M059J (cell line): ENCODE measurements at places on chromosomes 12 and 14. TPM values are rescaled to one million over a fixed set of nuclear protein-coding genes. Genes with fewer than 3 reads are reported as not detected.

HCAR1 gene
- total RNA-seq, result not detected in 2 replicates

SLCO1A2 gene
- 0.49 and 1.1 TPM in 2 replicates for total RNA-seq

MYH7 gene
- total RNA-seq, result not detected in 2 replicates

PMEL gene
- 0.54 and 0.69 TPM in 2 replicates for total RNA-seq

VSIG10 gene
- total RNA-seq, result 17.6 and 20.9 TPM in 2 replicates

SAMD15 gene
- total RNA-seq, result 0.59 and 1.4 TPM in 2 replicates

MUCL1 gene
- not detected in 2 replicates for total RNA-seq

PYGL gene
- 44.9 and 75.8 TPM in 2 replicates for total RNA-seq

KCNC2 gene
- not detected in 2 replicates for total RNA-seq

IL26 gene
- total RNA-seq, result not detected in 2 replicates

LIMA1 gene
- 199 and 240 TPM in 2 replicates for total RNA-seq

RIMKLB gene
- total RNA-seq, result 4.0 and 9.2 TPM in 2 replicates

CSRNP2 gene
- total RNA-seq, result 12.6 and 16.8 TPM in 2 replicates

MGST1 gene
- 59.1 and 70.4 TPM in 2 replicates for total RNA-seq

HELB gene
- total RNA-seq, result 1.2 and 2.0 TPM in 2 replicates

SERPINA10 gene
- not detected in 2 replicates for total RNA-seq

ZBTB39 gene
- total RNA-seq, result 3.3 TPM in 2 replicates

SDSL gene
- 4.2 and 6.7 TPM in 2 replicates for total RNA-seq

WSB2 gene
- total RNA-seq, result 116 and 133 TPM in 2 replicates

RFX4 gene
- total RNA-seq, result not detected in 2 replicates

TAS2R50 gene
- total RNA-seq, result 0.25 TPM in 1 of 2 replicates, not detected in the other

ACOT6 gene
- total RNA-seq, result not detected in 2 replicates

MANSC4 gene
- total RNA-seq, result not detected in 2 replicates

FAM181A gene
- not detected in 2 replicates for total RNA-seq

HSP90AA1 gene
- total RNA-seq, result 355 and 816 TPM in 2 replicates

PRIMA1 gene
- not detected in 2 replicates for total RNA-seq

APEX1 gene
- total RNA-seq, result 46.0 and 64.7 TPM in 2 replicates
